ENCODE measurements at places on chromosomes 7 and 10. TPM values are rescaled to one million over a fixed set of nuclear protein-coding genes. Genes with fewer than 3 reads are reported as not detected.

SFTPD gene
- 0.59 TPM for total RNA-seq

PGAM2 gene
- total RNA-seq = 2.9 TPM

WIPF3 gene
- total RNA-seq = not detected

TAS2R3 gene
- total RNA-seq = 9.5 TPM

DNA sequence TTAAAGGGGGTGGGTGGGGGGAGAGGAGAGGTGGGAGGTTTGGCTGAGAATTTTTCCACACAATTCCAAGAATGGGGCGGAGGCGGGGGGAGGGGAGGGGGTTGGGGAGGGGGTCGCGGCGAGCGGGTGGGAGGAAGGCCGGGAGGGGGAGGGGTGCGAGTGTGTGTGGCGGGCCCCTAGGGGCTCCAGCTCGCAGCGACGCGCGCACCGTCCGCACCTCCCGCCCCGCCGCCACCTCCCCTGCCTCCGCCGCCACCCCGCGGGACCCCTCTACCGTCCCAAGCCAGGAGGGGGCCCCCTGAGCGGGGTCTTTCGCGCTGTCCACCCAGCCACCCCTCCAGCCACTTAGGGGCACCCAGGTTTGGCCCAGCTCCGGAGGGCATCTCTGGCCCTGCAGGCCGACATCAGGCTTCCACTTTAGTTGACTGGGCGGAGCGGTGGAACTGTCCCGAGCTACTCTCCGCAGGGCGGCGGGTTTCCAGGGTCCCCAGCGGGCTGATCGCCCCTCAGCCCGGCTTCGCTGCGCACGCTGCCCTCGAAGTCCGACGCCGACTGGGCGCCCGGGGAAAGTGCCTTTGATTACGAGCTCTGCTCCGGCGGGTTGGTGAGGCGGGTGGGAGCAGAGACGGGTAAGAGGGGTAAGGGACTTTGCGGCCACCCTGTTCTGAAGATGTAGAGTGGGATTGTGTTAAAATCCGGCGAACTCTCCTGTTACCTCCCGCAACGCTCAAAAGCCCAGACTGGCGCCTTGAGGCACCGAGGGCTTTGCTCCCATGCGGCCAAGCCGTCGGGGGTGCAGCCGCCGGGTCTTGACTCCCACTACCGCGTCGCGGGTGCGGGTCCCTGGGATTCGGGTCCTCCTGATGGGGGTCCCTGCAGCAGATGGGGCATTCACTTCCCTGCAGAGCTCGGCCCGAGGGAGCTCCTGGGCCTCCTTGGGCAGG is 1.8 kb upstream of the VAX1 start:
- DNase-seq = no peak

DNA sequence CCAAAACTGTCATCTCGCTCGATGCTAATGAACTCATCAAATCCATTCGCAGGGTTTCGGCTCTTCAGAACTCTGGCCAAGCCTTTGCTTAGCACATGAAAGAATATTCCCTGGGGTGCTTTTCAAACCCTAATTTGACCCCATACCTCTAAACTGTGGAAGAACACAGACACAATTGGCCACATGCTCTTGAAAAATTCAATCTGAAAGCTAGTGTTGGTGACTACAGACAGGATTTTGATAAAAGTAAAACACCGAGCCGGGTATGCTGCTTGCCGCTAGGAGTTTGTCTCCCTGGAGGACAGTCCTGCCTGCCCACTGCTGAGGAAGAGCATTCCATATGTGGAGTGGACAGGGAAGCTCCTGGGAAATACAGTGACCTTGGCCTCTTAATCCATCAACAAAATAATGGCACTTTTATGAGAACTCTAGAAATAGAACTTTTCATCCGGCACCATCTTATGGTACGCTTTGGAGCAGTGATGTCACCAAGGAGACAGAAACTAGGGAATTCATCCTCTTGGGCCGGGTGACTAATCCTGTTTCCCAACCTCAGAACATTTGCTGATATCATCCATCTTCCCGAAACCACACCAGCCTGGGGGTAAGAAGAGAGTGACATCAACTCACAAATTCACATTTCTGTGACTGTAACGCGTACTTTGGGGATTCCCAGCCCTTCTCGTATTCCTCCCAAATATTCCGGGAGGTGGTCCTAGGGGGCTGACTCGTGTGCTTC is 34.2 kb downstream of the MTURN start:
- no peak for DNase-seq

DNA sequence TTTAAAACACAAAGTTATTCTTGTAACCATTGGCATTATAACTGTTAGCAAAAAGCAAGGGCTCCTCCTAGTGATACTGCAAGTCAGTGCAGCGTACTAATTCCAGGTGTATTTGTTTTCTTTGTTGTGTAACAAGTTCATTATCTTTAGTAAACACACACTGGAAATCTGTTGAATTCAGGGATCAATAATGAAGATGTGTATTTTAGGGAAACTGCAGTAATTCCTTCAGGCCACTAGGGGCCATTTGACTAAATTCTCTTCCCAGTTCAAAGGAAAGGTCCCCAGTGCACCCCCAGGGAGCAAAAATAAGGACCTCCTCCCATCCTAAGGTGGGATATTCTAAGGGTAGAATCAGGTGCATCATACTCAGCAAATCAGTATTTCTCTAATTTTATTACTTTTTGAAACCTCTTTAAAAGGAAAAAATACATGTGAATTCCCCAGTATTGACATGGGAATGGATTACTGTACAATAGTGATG is 158.6 kb upstream of the LYZL1 start:
- no peak for DNase-seq

- DNase-seq = no peak
These were observed 44.4 kb downstream of the JAKMIP3 start for GRCh38 chr10:132110111-132110521.

DNA sequence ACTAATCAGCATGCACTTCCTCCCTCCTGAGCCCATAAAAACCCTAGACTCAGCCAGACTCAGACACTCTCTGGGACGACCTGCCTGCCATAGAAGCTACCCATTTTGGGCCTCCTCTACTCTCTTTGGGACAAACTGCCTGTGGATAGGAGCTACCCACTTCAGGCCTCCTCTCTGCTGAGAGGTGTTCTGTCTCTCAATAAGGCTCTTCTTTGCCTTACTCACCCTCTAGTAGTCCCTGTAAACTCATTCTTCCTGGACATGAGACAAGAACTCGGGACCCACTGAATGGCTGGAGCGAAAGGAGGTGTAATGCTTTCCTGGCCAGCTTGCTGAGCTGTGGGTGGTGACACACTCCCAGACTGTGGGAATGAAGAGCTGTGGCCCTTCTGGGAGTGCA is 424.8 kb upstream of the FZD8 start:
- no peak for DNase-seq

DNA sequence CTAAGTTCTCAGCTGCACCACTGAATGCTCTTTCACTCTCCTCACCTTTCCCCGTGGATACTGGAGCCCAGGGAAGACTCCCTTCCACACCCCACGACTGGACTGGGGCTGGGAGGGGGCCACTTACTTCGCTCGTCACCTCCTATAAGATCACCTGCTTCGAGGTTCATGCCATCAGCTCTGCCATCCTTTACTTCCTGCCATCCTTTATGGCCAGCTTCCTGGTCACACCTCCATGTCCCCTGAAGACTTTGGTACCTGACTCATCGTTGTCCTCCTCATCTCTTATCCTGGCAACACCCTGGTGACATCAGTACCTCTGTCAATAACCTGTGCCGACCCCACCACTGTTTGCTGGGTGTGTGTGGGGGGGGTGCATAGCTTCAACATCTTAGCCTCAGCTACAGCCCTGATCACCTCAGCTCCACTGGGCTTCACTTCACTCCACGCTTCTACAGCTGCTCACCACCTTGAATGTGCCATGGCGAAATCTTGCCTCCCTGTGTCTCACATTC is 8.7 kb upstream of the VDAC2 start:
- DNase-seq = no peak

DNA sequence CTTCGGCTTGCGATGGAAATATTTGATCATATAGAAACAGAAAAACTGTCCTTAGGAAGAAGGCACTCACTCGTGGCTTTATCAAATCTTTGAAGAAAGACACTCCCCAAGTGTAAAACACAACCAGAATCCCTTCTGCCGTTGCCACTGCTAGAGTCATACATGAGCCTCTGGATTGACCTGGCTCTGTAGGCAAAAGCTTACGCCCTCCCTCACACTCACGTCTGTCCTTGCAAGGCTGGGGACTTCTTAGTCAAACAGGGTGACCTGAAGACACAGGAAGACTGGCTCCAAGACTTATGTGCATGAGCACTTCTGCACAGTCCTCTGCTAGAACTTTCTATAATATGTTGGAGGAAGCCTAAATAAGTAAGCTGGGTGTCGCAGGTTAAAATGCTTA is 135.4 kb upstream of the MDFIC start:
- no peak for DNase-seq

GRCh38 chr7:93161181-93161762 is 13.1 kb upstream of the SAMD9L start:
- DNase-seq = no peak

- peak; percentile 72 for DNase-seq
These were observed 254.6 kb downstream of the PTEN start for GRCh38 chr10:88117869-88118632.

GRCh38 chr10:120105001-120105400 is 212.5 kb downstream of the SEC23IP start:
- DNase-seq = no peak

GRCh38 chr7:32266932-32267475 is 196.8 kb upstream of the PDE1C start:
- DNase-seq = no peak

DNA sequence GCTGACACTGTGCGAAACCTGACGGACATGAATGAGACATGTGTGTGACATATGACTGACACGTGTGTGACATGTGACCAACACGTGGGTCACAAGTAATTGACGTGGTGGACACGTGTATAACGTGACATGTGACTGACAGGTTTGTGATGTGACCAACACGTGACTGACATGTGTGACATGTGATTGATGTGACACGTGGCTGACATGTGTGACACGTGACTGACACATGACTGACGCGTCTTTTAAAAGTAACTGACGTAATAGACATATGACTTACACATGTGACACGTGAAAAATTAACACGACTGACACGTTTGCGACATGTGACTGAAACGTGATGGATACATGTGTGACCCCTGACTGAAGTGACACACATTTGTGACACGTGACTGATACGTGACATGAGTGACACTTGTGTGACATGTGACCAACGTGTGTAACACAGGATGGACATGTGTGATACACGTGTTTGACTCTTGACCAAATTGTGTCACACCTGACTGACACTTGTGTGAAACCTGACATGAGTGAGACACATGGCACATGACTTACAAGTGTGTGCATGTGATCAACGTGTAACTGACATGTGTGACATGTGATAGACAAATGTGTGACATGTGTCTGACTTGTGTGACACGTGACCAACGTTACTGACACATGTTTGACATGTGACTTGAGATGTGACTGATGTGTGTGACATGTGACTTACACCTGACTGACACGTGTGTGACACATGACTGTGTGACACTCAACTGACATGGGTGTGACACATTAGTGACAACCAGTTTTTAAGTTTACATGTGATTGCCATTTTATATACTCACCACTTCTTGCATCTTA is 56.9 kb downstream of the ZNF92 start:
- DNase-seq = no peak
